Stimulated activated CD8-positive, alpha-beta memory T cell treated with anti-CD3 and anti-CD28 coated beads, Interleukin-15, amount 100 ng/mL, for 48 hours (primary cell): ENCODE measurements at places on chromosomes 3 and 15.
A peak's percentile ranks its signal among the peaks of the same experiment; 100 is the strongest.

DNA sequence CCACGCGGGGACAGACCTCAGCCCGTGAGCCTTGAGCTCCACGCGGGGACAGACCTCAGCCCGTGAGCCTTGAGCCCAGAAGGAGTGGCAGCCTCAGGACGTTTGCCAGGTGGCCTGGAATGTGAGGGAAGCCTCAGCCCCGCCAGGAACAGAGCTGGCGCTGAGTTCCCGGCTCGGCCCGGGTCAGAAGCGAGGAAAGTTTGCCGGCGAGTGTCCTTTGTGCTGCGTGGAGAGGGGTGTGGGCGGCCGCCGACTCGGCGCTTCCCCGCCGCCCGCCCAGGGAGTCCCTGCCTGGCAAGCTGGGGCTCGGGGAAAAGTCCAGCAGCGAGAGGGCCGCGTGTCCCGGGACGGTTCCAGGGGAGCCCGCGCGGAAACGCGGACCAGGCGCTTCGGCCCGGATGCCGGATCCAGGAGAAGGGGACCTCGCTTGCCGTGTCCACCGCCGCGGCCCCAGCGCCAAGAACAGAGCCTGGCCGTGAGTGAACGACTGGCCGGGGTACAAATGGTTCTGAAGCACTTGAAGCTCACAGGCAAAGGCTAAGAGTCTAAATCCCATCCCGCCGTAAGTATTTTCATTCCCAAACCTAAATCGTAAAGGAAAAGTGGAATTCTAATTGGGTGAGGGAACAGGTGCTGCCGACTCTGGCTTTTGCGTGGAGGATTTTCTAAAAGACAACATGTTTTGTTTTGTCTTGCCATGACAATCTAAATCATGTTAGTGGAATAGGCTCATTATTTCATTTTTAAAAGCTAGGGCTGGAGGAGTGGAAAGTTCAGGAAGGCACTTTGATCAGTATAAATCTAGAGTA lies 1.7 kb downstream of the LRRN1 start:
- DNase-seq: no peak

DNA sequence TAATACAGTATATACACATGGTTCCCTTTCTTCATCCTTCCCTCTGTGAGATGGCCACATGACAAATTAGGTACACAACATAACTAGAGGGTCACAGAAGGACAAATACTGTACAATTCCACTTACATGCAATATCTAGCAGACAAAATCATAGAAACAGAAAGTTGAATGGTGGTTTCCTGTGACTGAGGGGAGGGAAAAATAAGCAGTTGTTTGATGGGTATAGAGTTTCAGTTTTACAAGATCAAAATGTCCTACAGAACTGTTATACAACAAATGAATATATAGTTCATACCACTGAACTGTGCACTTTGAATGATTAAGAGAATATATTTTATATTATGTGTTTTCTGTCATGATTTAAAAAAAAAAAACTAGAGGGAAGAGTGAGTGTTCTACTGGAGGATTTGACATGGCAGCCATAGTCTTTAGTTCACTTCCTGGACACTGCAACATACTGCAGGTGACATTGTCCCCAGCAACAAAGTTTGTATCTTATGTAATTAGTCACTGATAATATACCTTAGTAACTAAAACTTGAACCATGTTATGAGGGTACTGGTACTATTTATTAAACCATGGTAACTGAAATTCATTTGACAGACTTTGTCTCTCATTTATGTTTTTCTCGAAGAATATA lies 37.2 kb downstream of the CCDC54 start:
- DNase-seq: no peak

DNA sequence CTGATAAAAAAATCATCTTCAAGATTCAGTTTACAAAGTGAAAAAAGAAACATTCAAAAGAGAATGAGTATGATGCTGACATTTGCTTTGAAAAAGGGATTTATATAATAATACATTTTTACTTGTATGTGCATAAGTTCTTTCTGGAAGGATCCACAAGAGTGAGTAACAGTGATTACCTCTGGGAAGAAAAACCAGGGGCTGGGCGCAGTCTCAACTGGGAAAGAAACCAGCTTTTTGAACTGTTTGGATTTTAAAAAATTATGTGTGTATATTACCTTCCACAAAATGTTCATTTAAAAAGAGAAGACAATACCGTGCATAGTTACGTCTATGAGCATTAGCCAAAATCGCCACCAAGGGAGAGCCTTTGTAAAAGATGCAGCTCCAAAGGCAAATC lies 1.3 kb downstream of the CLEC3B start:
- no peak for DNase-seq

- no peak for DNase-seq
Measured at GRCh38 chr15:45732662-45733061, 97.8 kb downstream of the SQOR start.

DNA sequence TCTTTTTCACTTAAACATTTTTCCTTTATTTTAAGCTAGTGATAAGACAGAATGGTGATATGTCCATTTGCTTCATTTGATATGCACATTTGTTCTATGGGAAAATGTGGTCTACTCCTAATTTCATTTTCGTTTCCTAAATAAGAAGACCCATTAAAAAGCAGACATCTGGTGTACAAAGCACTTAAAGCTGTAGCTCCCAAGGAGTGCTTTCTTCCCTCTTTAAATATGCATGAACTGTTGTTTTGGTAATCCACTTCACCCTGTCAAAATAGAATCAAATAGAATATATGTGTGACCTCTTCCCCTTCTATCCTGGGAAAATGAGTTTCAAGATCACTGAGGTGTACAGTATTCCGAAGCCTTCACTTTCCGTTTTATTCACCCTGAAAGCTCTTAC lies 182.8 kb downstream of the ROBO2 start:
- no peak for DNase-seq

DNA sequence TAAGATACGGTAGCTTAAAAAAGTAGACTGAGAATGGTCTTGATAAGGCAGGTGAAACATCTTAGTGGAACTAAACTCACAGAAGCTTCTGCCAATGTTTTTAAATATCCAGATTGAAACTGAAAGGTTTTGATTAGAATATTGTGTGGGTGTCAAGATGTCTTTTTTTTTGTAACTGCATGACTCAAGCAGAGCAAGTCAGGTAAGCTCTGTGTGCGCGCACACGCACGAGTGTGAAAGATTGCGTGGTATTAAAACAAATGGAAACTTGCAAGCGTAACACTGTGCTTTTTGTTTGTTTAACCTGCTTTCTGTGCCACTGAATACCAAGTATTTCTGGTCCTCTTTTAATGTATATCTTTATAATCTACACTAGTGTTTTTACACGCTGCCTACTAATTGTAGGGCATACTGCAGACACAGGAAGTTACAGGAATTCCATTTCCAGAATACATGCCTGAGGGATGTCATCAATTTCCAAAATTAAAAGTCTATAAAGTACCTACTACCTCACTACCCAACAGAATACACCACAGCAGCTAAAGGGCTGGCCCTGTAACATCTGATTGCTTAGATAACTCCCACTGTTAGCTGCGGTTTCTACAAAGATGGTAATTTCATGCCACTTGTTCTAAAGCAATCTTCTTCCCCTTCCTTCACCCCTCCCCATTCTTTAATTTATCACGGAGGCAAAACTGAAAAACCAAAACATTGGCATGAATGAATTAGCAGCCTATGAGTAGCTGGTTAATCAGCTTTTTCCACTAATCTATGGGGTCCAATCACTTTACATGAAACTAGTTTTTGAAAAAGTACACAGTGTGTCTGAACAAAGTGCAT lies 472.8 kb downstream of the SHQ1 start:
- peak; percentile 24 for DNase-seq

- DNase-seq: no peak
Measured at GRCh38 chr3:192881159-192881786, 36.4 kb downstream of the MB21D2 start.

DNA sequence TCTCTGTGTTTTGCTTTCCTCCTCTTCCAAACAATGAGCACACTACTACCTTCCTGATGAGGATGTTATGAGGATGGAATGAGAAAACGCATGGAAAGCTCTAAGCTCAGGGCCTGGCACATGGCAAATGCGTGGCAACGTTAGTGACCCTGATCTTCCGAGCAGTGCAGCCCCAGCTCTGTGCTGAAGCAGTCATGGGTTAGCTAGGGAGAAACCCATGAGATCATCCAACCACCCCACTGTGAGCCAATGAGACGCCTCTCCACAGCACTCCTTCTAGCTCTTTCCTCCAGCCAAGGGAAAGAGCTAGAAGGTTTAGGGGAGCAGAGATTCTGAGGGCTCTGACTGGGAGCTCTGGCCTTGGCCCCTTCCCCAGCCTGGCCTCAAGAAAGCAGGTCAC lies 4.5 kb downstream of the CPN2 start:
- DNase-seq: no peak

- DNase-seq: no peak
Measured at GRCh38 chr3:126524429-126524988, 554 bp downstream of the CHST13 start.

GRCh38 chr3:63644212-63644797 lies 8.2 kb upstream of the SNTN start:
- no peak for DNase-seq

GRCh38 chr3:116663161-116664110 lies 46.1 kb upstream of the TUSC7 start:
- DNase-seq: no peak

- no peak for DNase-seq
Measured at GRCh38 chr3:184880276-184881019, 68.5 kb downstream of the VPS8 start.

GRCh38 chr15:49875392-49875791 lies 243.6 kb downstream of the ATP8B4 start:
- DNase-seq: no peak

- DNase-seq: no peak
Measured at GRCh38 chr3:62319570-62320243, 53.6 kb downstream of the FEZF2 start.

DNA sequence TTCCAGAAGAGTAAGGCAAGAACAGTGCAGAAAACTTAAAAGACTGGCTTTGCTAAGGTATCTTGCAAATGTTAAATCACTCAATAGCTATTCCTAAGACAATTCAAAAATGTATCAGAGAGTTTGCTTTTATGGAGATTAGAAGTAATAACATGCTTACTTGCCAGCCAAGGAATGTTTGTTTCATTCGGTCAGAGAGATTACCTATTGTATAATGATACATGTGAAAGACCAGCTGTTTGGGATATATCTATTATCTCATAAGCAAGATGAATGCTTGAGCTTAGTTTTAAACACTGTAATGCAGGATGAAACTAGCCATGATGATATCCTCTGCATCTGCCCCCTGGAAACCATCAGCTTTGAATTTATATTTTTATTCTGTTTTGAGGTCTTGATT lies 70.7 kb downstream of the MAP2K5 start:
- no peak for DNase-seq

- no peak for DNase-seq
Measured at GRCh38 chr3:71783152-71783551, 1.8 kb downstream of the PROK2 start.

DNA sequence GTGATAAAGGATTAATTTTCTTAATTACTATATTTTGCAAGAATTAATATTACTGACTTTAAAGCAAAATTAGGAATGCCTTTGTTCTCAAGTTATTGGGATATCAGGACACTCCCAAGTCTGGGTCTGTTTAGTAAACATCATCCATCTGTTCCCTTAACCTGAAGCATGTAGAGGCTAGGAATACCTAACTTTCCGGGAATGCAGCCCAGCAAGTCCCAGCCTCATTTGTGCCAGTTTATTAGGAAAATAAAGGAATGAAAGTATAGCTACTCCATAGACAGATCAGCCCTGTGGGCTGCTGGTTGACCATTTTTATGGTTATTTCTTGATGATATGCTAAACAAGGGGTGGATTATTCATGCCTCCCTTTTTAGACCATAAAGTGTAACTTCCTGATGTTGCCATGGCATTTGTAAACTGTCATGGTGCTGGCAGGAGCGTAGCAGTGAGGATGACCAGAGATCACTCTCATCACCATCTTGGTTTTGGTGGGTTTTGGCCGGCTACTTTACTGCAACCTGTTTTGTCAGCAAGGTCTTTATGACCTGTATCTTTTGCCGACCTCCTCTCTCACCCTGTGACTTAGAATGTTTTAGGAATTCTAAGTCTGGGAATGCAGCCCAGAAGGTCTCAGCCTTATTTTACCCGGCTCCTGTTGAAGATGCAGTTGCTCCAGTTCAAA lies 540.2 kb downstream of the NAALADL2 start:
- no peak for DNase-seq

GRCh38 chr3:136838641-136839555 lies 20.0 kb downstream of the SLC35G2 start:
- no peak for DNase-seq

DNA sequence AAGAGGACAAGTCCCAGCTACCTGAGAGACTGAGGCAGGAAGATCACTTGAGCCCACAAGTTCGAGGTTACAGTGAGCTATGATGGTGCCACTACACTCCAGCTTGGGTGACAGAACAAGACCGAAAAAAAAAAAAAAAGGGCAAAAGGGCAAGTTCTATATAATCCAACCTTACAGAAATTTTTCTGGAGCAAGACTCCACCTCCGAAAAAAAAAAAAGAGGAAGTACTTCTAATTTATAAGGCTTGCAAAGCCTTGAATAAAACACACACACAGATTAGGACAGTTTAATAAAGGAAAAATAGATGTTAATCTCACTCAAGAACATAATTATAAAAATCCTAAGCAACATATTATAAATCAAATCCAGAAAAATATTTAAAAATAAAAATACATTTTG lies 14.4 kb upstream of the XYLB start:
- no peak for DNase-seq

GRCh38 chr3:57933602-57934001 lies 74.6 kb upstream of the FLNB start:
- DNase-seq: no peak

DNA sequence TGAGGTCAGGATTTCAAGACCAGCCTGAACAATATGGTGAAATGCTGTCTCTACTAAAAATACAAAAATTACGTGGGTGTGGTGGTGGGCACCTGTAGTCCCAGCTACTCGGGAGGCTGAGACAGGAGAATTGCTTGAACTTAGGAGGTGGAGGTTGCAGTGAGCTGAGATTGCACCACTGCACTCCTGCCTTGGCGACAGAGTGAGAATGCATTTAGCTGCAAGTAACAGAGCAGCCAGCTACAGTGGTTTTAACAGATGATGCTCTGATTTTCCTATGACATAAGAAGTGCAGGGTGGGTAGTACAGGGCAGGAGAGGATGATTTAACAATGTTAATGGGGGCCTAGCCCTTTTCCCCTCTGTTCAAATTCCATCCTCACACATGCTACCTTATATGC lies 267.9 kb downstream of the RPLP1 start:
- DNase-seq: no peak

- no peak for DNase-seq
Measured at GRCh38 chr15:80660119-80660518, 35.0 kb upstream of the ABHD17C start.

GRCh38 chr3:104180906-104181305 lies 1185.8 kb upstream of the ALCAM start:
- DNase-seq: no peak

- DNase-seq: no peak
Measured at GRCh38 chr3:151085889-151086483, 522 bp downstream of the MED12L start.
